Eye (tissue), 1 donor: ENCODE measurements at places on chromosomes 2 and 18.

GRCh38 chr2:18297534-18298058 lies 262.9 kb downstream of the RDH14 start:
- DNase-seq = no peak

- DNase-seq = peak; percentile 95
Measured at GRCh38 chr18:3451183-3451988, 1.4 kb downstream of the TGIF1 start.

DNA sequence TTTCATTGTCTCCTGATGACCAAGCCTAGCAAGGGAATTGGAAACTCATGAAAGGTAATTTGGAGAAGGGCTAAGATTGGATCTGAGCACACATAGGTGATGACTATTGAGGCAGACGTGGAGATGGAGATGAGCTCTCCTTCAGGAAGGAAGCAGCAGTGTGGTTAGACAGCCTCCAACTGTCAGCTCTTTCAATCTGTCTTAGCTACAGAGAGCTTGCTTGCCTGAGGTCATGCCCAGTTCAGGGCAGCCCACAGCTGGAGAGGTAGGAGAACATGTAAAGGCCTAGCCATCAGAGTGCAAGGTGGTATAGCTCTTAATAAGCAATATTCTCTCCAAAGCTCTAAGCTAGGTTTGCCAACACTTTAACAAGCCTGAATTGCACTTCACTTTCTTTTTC lies 79.2 kb downstream of the THSD7B start:
- no peak for DNase-seq

DNA sequence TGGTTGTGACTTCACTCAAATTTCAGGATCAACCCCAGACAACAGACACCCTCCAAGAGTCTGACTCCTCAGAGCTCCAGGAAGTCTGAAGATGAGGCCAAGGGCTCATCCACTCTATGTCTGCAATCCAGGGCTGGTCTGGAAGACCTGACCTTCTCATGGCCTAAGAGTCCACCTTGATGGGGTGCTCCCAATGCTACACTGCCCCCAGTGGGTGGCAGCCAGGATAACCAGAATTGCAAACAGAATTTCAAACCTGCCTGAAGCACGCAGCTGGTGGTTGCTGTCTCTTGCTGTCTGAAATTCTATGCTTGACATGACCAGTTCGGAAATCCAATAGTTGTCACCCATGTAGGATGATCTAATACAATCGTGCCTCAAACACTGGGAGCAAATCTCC lies 96.0 kb downstream of the UXS1 start:
- DNase-seq = no peak

DNA sequence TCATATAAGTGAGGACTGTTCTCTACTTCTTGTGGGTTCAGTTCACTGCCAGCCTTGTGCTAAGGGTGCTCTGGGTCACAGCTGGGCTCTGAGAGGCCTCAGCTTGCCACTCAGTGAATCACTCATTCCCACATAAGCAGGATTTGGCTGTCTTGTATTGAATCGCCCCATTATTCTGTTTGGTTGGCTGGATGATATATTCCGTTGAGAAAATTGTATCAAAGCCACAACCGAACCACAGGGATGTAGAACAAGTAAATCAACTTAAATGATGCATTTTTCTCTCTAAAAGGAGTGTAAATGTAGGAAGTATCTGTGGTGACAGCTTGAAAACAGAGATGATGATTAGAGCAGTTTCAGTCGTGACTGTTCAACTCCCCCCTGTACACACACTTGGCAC lies 39.6 kb downstream of the TTC39C start:
- DNase-seq = peak; percentile 19

DNA sequence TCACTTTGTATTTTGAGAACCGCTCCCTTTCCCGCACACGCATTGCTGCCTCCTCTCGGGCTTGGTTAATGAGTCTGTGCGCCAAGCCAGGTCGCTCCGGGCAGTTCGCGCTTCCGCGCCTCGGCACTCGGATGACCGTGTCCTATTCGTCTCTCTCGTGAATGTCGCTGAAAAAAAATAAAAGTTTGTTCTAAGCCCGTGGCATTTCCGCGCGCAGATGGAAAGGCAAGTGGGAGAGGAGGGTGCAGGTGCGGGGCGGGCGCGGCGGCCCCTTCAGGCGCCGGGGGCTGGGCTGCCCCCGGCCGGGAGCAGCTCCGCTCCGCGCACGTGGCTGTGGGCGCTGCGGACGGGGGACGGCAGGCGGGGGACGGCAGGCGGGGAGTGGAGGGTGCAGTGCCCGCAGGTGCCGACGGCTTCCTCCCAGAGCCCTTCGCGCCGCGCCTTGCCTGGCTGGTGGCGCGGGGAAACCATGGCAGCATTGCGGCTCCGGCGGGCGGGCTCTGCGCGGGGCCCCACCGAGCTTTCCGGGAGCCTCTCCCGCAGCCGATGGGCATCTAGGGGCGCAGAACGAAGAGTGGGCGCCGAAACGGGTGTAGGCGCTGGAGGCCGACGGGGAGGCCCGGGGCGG lies 159.6 kb upstream of the SIX2 start:
- peak; percentile 67 for DNase-seq

DNA sequence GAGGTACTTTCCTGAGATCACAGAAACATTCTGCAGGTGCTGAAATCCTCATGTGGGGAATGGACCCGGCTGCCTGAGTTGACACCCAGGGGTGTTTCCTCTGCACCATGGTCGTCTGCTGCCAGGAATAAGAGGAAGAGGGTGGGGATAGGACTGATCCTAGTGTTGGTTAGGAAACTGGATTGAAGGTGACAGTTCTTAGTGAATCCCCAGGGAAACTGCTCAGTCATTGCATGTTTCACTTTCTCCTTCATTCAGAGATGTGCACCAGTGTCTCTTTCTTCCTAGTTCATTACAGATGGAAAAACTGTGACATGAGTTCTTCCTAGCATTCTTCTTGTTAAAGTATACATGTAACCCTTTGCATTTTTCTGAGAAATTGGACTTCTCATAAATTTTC lies 294.3 kb downstream of the PTGR3 start:
- no peak for DNase-seq

DNA sequence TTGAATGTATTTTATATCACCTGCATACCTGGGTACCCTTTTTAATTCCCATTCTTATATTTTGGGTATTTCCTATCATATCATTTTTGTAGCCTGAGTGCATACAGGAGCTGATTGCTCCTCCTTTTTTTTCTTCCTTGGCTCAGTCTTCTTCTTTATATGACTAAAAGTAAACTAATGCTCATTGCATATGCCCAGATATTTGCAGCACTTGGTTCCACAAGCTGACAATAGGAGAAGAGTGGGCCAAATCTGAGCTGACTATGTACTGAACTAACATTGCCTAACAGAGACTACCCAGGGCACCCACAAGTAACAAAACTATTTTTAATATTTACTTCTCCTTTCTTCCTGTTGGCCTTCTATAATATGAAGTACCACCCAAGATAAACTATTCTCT lies 131.7 kb upstream of the SPOPL start:
- DNase-seq = no peak

DNA sequence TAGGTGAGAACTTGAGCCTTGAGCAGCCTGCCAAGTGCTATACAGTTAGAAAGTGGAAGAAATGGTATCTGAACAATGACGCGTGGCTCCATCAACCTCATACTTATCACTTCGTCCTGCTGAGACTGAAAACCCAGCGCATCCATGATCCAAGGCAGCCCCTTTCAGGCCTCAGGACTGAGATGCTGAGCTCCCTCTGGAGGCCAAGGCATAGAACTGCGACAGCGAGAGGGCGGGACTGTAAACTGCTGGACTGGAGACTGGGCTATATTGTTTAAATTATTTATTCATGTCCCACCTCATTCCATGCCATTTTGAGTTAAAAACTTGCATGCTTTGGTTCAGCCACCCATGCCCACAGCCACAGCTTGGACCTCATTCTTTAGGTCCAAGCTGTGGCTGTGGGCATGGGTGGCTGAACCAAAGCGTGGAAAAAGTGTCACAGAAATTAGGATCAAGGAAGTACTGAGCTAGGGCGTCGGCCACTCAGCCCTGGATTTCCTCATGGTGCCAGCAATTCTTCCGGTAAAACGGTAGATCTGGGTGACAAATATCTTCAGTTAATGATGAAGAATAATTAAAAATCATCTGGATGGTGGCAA lies 195.5 kb downstream of the L3MBTL4 start:
- peak; percentile 84 for DNase-seq

DNA sequence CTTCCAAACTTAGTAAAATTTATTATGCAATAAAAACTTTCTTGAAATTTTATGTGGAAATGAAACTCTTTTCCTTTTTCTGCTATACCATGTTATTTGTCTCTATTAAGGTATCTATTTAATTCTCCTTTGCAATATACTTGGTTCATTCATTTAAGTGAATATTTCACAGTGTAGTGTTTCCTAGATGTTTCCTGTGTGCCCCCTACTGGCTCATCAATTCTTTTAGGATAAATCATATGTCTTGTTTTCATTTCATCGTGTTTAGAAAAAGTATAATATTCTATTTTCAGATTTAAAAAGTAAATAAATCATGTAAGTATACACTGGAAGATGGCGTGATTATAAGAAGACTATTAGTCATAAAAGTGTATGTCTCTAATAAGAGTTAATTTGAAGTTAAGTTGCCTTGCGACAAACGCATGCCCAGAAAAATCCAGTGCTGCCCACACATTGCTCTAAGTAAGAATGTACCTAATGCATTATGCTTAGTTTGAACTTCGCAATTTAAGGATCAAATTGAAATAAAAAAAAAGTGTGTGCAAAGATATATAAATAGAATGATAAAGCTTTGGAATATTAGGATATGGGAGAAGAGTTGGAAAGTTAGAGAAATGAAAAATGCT lies 525.4 kb downstream of the KCNJ3 start:
- peak; percentile 60 for DNase-seq

GRCh38 chr2:132651115-132652045 lies 18.6 kb downstream of the LYPD1 start:
- peak; percentile 56 for DNase-seq

- DNase-seq = no peak
Measured at GRCh38 chr2:125564471-125564870, 1091.5 kb upstream of the GYPC start.

DNA sequence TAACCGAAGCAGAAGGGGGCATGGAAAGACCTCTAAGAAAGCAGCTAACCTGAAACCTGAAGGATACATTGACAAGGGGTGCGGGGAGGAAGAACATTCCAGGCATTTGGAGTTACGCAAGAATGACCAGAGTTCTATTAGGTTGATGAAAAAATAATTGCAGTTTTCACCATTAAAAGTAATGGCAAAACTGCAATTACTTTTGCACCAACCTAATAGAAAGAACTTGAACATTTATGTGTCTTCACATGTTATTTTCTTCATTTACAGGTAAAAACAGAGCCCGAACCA lies 110.5 kb downstream of the LYPD6B start:
- DNase-seq = no peak

GRCh38 chr2:43328133-43328532 lies 101.7 kb upstream of the ZFP36L2 start:
- no peak for DNase-seq

- DNase-seq = peak; percentile 69
Measured at GRCh38 chr2:111118981-111119821, 1.5 kb upstream of the BCL2L11 start.

DNA sequence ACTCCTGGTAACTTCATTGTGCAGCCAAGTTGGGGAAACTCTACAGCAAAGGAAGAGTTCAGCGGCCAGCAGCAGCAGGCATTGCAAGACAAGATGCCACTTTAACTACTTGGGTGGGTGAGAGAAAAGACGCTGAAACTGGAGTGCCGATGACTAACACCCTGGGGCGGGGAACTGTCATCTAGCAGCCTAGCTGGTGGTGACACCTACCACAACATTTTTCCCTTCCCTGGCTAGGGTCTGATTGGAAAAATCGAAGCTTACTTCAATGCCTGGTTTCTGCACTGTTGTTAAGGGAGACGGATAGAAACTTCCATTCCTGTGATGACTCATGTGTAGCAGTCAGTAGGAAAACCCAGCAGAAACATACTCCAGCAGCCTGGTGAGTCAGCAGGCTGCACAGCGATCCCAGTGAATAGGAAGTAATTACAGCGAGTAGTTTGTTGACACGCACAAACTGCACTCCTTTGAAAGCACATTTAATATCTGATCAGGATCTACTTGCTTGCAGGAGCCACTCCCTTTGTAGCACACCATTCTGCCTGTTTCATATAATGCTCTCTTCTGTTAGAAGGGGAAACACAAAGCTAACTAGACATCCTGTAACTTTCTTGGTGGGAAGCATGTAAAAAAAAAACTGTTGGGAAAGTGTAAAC lies 62.1 kb upstream of the MAPRE2 start:
- peak; percentile 85 for DNase-seq

DNA sequence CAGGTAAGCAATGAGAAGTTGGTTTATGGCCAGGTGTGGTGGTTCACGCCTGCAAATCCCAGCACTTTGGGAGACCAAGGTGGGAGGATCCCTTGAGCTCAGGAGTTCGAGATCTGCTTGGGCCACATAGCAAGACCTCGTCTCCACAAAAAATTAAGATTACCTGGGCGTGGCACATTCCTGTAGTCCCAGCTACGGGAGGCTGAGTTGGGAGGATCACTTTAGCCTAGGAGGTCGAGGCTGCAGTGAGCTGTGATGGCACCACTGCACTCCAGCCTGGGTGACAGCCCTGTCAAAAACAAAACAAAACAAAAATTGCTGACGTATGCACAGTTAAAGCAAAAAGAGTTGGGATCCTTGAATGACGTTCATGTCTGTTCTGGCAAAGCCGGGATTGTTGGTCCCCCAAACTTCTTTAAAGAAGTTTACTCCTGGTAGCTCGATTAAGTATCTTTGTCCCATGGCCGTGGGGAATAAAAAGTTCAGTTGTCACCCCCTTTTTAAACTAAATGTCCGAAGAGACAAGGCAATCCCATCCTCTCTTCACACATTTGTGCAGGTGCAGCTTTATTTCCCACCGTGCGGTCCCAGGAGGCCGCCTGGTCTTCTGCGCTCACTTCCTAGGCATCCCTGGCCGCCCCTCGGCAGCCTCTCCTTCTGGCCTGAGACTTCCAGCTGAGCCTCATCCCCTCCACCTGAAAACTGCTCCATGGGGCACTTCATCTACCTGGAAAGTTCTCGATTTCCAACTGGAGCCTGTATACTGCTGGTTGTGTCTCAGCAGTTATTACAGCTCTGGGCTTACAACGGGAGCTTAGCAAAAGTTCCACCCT lies 762 bp upstream of the SPOPL start:
- no peak for DNase-seq

GRCh38 chr2:156538083-156538504 lies 101.9 kb downstream of the GPD2 start:
- no peak for DNase-seq

GRCh38 chr2:133855526-133855925 lies 287.3 kb upstream of the NCKAP5 start:
- DNase-seq = no peak

GRCh38 chr18:47997338-47997780 lies 66.9 kb upstream of the SMAD2 start:
- DNase-seq = peak; percentile 79

GRCh38 chr2:70958759-70959158 lies 19.7 kb upstream of the ANKRD53 start:
- DNase-seq = no peak

DNA sequence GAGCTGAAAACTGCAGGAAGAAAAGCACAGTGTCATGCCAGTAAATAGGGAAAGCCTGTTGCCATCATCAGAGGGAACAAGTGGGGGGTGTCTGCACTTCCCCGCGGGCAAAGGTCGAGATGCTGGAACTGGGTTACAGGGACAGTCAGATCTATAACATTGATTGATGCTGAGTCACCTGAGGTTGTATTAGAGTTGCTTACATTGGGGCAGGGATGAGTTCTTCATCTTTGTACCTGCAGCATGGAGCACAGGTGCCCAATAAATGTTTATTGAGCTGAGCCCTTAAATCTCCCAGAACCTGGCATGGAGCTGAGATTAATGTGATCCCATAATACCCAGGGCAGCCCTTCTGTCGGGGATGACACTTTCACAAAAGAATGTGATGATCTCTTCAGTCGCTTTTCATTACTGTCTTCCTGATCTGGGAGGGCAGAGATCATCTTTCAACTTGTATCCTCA lies 5.9 kb upstream of the RNF152 start:
- DNase-seq = no peak

GRCh38 chr2:88003074-88003755 lies 13.1 kb downstream of the RNU2-63P start:
- DNase-seq = peak; percentile 54
